Esophagus squamous epithelium (tissue), 5 donors: ENCODE measurements at places on chromosomes 6 and 20.

DNA sequence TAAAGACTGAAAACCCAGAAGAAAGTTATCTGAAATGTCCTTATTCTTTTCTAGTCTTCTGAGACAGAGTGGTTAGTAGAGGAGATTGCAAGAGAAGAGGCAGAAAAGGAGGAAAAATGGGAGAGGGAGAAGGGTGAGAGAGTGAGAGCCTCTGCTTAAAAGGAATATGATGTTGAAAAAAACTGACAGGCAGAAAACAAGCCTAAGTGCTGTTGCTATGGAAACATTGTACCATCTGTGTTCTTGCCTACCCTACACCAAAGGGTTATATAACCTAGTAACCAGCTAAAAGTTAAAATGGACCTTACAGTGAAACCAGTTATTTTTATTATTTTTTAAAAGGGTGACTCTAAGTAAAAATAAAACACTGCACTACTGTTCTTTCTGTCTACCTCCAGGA, 28.3 kb upstream of the SH3BGRL2 start:
- DNase-seq, result no peak

DNA sequence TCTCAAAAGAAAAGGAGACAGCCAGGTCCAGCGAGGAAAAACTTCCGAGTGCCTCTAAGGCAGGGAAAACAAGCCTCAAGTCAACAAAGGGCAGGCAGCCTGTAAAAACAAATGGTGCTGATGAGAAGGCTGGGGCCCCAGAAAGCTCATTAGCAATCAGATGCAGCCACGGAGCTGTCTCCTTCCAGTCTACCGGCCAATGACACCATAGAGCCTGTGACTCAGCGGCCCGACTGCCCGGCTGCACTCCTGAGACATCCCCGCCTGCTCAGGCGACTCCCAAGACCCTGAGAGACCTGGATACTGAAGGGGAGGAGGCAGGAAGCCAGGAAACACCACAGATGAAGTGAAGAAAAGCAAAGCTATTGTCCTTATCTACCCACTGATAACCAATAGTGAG, 120.1 kb upstream of the HDDC2 start:
- no peak for DNase-seq

- no peak for DNase-seq
Measured at GRCh38 chr20:25750765-25751696, 54.4 kb upstream of the ZNF337 start.

DNA sequence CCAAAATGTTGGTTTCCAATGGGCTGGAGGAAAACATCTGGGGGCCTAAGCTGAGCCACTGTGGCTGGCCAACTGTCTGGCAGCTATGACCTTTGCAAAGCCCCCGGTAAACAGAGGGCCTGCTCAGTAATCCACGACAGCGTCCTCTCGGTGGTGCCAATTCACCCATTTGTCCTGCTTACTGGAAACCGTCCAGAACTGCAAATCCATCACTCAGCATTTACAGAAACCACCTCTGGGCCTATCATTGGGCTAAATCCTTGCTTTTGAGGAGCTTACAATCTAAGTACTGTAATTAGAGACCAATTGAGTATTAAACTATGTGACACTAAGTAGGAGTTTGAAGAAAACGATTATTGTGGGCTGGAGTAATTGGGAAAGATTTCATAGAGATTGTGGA, 31.0 kb downstream of the ADAT2 start:
- no peak for DNase-seq

DNA sequence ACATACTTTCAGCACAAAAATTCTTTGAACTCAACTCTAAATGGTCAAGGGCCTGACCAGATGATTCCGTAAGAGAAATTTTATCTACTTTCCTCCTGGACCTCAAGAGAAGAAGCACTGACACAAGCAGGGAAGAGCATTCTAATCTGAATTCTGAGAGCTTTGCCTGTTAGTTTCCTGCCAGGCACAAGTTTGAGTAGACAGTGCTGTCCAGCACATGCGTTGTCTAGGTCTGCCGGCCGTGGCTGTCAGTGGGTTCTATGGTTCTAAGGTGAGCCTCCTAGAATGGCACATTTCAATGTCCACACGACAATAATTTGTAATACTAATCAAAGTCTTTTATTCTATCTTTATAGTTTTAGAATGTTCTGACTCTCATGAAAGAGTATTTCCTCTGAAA, 91.9 kb downstream of the RFPL4B start:
- DNase-seq, result no peak

- DNase-seq, result no peak
Measured at GRCh38 chr20:49799698-49800097, 12.9 kb upstream of the SLC9A8 start.

DNA sequence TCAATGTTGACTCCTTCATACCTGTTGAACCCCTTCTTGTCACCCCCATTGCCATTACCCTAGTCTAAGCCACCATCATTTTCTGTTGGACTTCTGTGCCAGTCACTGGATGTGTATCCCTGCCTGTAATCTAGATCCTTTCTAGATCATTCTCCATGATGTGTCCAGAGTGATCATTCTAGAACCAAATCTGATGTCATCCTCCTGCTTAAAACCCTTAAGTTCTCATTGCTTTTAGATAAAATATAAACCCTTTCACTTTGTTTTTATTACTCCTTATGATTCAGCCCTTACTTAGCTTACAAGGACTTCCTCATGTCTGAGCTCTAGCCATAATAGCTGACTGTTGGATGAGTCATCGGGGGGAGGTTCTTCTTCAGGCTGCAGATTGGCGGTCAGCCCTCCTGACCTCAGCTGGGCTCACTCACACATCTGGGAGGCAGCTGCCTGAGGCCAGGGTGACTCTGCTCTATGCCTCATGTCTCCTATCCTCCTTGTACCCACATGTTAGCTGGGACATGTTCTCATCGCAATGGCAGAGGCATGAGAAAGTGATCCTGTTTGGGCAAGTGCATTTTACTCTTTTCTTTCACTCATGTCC, 287.6 kb downstream of the ESR1 start:
- no peak for DNase-seq
